NCI-H1417 treated with DMSO at 0.1 percent for 48 hours (cell line): ENCODE measurements at places on chromosomes 12 and 14.

GRCh38 chr12:103572312-103573045, 14.6 kb upstream of the STAB2 start:
- DNase-seq: no peak

DNA sequence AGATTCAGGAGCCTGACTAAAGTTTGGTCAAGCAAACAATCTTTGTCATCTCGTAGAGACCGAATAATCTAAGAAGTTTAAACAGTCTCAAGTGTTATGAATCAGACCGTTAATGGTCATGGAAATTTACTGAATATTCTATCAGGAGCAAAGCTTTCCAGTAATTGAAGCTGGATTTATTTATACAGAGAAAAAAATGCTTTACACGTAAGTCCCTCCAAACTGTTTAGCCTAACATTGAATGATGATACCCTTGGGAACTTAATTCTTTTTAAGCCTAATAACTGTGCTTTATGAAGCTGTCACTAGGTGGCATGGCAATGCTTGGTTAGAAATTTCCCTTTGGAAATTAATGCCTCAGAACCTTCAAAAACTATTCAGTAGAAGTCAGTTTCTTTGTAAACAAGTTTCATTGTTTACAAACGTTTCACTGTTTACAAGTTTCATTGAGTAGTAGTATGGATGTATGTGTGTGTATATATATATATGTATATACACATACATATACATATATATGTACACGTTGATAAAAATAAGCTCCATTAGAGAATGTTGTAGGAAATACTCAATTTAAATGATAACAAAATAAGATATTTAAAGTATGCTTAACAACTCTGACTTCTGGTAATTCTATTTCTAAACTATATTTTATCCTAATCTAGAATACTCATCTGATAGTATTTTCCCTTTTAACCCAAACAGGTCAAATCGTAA, 32.1 kb downstream of the DEPDC4 start:
- DNase-seq: peak; percentile 35

- DNase-seq: no peak
Observed at GRCh38 chr12:82082501-82082900, 275.7 kb downstream of the CCDC59 start.

DNA sequence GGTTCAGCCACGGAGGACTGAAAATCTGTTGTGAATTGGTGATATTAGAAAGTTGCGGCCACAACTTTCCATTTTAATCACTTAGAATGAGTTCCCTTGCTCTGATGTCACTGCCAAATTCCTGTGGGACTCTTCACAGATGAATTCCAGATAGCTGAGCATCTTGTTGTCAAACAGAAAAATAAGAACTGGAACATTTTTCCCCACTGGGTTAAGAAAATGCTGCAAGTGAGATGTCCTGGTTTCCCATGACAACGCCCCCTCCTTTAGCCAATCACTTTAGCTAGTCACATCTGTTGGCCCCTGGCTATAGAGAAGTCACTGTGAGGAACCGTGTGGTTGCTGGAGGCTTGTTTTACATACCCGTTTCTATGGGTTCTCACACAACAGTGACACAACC, 135.9 kb downstream of the KTN1 start:
- DNase-seq: no peak

DNA sequence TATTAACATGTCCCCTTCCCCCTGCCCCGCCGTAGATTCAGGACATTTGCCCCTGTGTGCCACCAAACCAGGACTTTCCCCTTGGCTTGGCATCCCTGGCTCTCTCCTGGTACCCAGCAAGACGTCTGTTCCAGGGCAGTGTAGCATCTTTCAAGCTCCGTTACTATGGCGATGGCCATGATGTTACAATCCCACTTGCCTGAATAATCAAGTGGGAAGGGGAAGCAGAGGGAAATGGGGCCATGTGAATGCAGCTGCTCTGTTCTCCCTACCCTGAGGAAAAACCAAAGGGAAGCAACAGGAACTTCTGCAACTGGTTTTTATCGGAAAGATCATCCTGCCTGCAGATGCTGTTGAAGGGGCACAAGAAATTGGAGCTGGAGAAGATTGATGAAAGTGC, 28.9 kb downstream of the HRK start:
- no peak for DNase-seq

DNA sequence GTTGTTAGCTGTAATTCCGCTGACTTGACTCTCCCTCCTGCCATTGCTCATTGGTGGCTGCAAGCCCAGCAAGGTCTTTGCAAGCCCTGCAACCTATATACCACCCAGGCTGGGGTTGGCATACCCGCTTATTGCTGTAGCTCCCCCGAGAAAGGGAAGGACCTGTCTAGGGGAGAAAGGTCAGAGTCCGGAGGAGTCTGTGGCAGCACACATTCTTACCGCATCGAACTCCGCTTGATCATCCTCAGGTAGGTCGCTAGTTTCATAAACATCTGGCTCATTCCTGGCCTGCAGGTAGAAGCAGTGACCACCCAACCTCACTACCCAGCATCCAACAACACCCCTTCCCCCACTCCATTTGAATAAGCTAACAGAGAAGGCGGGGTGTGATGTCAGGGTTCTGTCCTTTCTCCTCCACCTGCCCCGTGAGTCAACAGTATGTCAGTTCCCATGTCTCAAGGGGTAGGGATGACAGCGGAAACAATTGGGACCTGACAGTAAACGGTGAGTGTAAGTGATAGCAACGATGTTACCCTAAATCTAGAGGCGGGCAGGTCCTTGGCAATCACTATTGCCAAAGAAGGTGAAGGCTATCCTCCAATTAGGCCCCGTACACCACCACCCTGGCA, 1.1 kb downstream of the DCTN2 start:
- DNase-seq: no peak

- DNase-seq: no peak
Observed at GRCh38 chr14:41062826-41063225, 543.9 kb upstream of the LRFN5 start.

DNA sequence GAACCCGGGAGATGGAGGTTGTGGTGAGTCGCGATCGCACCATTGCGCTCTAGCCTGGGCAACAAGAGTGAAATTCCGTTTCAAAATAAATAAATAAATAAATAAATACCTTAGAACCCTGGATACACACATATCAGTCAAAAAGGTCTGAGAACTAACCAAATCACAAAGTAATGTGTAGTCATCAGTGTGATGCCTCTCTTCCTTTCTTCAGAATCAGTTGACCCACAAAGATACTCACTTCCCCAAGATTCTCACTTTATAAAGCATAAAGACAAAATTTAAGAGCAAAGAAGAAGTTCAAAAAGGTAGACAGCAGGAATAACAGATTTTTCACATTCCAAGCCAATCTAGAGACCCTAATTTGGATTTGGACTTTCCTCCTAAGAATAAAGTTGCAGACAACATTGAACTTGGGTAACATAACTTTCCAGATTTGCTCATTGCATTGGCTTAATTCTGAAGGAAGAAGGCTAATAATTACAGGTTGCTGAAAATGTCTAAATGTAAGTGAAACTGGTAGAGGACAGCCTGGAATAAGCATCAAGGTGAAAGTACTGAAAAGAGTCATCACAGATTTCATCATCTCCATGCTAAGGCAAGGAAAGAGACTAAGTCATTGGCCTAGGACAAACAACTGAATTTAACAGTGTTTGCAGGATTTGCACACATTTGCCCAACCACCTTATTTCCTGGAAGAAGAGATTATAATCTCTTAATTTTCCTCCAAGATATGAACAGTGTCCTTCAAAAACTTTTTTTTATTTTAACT, 17.4 kb downstream of the TMED10 start:
- no peak for DNase-seq
